Right atrium auricular region (tissue), 2 donors: ENCODE measurements at places on chromosomes 6 and 20. TPM values are rescaled to one million over a fixed set of nuclear protein-coding genes. Genes with fewer than 3 reads are reported as not detected.

- H3K4me3 ChIP-seq = no peak overlapping the region
- H3K27me3 ChIP-seq = no peaks in the 10 kb centered on the region
- no peaks in the 10 kb centered on the region for H3K4me1 ChIP-seq
- H3K27ac ChIP-seq = no peak overlapping the region
- no peak for DNase-seq
These were observed 85.9 kb downstream of the SYNJ2 start for GRCh38 chr6:158067436-158068015.

DNA sequence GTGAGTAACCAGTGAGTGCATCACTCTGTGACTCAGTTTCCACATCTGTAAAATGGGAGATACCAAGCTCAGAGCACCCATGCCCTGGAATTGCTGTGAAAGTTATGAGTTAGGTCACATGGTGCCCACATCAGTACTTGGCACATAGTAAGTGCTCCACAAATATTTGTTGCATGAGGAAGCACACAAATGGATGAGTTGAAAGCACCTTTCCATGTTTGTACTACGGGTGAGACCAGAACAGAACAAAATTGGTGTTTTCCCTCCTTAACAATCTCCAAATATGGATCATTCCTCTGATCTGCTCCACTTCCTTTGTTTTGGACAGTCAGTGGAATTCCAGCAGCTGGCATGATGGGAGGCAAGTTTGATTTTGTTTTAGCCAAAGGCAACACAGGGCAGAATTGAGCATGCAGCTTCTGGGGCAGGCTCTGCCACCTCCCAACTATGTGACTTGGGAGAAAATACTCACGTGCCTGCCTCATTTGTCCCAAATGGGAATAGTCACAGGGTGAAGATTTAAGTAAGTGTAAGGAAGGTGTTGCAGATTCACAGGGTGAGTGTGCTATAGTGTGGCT is 503.7 kb upstream of the SULF2 start:
- no peak for DNase-seq
- H3K4me3 ChIP-seq = no peak overlapping the region
- H3K27ac ChIP-seq = no peak overlapping the region
- peaks cover 13% of the 10 kb centered on the region for H3K4me1 ChIP-seq

DNA sequence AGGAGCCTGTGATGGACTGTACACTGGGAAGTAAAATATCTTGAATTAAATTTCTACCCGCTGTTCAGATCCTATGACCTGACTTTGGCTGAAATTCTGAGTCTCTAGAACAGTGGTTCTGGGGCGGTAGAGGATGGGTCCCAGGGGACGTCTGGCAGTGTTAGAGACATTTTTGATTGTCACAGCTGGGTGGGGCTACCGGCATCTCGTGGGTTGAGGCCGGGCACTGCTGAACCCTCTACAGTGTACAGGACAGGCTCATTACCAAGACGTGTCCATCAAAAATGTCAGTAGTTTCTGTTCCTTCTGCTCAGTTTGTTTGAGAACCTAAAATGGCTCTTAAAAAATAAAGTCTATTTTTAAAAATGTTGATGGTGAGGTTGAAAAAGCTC is 11.5 kb upstream of the RPS6KA2 start:
- no peaks in the 10 kb centered on the region for H3K36me3 ChIP-seq
- no peak overlapping the region for H3K4me3 ChIP-seq
- no peak for DNase-seq
- H3K4me1 ChIP-seq = peaks cover 67% of the 10 kb centered on the region
- no peaks in the 10 kb centered on the region for H3K27me3 ChIP-seq
- no peak overlapping the region for H3K27ac ChIP-seq

- H3K4me3 ChIP-seq = peak overlapping the region; percentile 24
- DNase-seq = peak; percentile 57
- H3K36me3 ChIP-seq = no peaks in the 10 kb centered on the region
- no peaks in the 10 kb centered on the region for H3K4me1 ChIP-seq
These were observed 51.2 kb upstream of the RNF182 start for GRCh38 chr6:13873288-13874190.

The TNFRSF21 gene
- 7.4 TPM for total RNA-seq
